ENCODE measurements at places on chromosomes 5 and 9.

DNA sequence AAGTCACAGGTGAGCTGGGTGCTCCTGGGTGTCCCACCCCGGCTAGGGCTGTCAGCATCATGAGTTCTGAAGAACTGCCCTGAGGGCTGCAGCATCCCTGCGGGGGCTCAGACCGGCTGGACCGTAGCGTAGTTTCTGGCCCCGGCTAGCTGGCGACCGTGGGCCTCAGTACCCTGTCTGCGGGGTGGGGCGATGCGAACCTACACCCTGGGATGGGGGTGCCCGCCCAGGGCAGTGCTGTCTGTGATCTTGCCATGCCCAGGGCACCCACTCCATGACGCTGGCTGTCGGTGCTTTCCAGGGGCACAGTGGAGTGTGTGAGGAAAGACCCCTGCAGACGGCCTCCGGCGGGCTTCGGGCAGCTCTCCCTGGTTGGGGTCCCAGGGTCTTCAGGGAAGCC lies 66.5 kb upstream of the IRX4 start:
- DNase-seq: no peak

DNA sequence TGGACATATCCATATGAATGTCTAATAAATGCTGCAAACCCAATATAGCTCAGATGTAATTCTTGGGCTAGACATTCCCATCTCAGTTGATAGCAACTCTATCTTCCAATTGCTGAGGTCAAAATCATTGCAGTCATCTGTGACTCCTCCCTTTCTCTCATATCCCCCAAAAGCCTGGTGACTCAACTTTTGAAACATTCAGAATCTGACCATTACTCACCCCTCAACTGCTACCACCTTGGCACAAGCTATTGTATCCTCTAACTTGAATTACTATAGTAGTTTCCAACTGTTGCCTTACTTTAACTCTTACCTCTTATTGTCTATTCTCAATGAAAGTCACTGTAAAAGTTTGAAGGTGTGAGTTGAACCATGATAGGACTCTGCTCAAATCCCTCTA lies 600.1 kb upstream of the RGMB start:
- peak; percentile 68 for DNase-seq

DNA sequence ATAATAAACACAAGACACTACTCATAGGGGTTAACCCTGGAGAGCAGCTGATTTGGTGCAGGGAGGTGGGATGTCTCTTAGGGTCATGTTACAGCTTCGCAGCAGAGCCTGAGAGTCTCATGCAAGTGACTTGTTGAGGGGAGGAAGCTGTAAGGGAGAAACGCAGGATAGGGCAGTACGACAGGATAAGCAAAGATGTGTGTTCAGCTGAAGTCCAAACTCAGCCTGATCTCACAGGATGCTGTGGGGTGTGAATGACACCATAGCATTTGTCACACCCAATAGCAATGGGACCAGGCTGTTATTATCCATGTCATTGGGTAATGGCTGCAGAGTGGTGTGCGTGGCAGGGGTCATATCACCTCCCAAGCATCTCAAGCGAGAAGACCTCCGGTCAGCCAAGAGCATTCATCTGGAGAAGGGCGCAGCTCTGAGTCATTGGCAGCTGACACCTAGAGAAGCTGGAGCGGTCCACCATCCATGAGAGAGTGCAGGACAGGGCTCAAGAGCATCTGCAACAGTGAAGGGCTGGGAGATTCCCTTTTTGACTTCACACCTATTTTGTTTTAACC lies 49.2 kb upstream of the RPL26L1 start:
- no peak for DNase-seq

- DNase-seq: no peak
Measured at GRCh38 chr5:41200506-41200905, 12.8 kb downstream of the C6 start.

DNA sequence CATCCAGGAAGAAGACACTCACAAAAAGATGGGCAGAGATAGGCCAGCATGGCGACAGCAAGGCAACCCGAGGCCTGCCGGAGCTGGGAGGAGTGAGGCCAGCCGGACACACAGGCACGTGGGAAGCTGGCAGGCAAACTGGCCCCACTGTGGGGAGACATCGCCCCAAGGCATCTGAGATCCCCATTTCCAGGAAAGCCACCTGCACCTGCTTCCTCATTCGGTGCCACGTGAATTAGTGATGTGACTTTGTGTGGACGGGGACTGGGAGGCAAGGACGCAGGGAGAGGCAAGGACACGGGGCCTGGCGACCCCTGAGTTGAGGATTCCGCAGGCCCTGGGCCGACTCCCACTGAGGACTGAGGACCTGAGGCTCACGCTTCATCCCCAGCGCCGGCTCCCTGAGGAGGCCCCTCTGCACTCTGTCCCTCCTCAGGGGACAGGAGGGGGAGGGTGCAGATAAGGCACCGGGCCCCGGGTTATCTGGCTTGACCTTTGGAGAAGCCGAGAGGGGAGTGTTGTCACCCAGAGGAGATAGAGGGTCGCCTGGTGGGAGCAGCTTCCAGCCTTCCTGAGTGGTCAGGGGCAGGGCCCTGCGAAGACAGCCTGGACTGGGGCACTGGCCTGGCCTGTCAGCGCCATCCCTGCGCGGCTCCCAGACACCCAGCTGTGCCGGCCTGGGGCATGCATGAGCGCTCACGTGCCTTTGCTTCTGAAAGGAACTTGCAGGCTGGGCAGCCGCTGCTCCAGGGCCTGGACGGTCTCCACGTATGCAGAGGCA lies 39.7 kb downstream of the NDUFS6 start:
- no peak for DNase-seq

- DNase-seq: no peak
Measured at GRCh38 chr5:65066387-65067146, 297.8 kb downstream of the CWC27 start.

- no peak for DNase-seq
Measured at GRCh38 chr5:139744471-139745131, 51.0 kb upstream of the PSD2 start.

- no peak for DNase-seq
Measured at GRCh38 chr5:157540124-157540523, 35.5 kb downstream of the ADAM19 start.

DNA sequence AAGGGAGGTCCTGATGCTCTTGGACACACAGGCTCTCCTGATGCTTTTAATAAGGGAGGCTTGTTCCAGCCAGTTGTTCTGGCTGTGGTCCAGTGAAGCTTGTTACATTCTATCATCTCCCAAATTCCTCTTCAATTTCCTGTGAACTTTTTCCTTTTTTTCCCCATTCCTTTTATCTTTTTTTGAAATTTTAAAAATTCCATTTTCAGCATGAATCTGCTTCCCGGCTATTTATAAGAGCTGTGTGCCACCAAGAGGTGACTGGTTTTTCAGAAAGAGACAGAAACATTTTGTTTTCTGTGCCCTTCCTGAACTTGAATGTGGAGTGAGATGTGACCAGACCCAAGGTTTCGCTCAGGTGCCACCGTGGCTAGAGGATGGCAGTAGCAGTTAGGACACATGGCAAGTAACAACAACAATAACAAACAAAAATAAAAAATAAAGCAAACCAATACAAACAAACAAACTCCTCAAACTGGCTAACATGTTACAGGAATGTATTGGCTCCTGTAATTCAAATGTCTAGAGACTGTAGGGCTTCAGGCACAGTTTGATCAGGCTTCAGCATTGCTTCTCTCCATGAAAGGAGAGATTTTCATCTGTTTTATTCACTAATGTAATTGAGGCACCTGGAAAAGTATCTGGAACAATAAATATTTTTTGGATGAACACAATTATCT lies 121.1 kb downstream of the BOD1 start:
- no peak for DNase-seq

DNA sequence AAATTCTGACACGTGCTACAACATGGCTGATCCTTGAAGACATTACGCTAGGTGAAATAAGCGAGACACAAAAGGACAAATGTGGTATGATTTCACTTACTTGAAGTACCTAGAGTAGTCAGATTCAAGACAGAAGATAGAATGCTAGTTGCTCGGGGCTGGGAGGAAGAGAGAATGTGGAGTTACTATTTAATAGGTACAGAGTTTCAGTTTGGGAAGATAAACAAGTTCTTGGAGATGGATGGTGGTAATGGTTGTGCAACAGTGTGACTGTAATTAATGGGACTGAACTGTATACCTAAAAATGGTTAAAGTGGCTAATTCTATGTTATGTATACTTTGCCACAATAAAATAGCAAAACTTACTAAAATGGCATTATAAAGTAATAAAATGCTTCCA lies 34.4 kb downstream of the PAM start:
- DNase-seq: no peak

- DNase-seq: peak; percentile 19
Measured at GRCh38 chr9:98807814-98808195, 335 bp downstream of the GALNT12 start.

- peak; percentile 39 for DNase-seq
Measured at GRCh38 chr5:90386099-90386710, 23.4 kb downstream of the CETN3 start.

DNA sequence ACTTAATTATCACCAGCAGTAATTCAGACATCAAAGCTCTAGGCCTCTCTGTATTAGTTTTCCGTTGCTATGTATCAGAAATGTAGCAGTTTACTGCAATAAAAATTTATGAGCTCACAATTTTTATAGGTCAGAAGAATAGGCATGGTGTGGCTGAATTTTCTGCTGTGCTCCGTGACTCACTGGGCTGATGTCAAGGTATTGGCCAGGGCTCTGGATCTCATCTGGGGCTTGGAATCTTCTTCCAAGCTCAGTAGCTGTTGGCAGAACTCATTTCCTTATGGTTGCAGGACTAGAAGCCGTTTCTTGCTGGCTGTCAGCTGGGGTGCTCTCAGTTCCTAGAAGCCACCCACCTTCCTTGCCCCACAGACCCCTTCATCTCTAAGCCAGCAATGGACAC lies 66.3 kb downstream of the PSAT1 start:
- DNase-seq: no peak

- no peak for DNase-seq
Measured at GRCh38 chr9:17776735-17777134, 197.9 kb downstream of the SH3GL2 start.

All from epithelial cell of esophagus (primary cell).